ENCODE measurements at places on chromosomes 12 and 14. TPM values are rescaled to one million over a fixed set of nuclear protein-coding genes. Genes with fewer than 3 reads are reported as not detected.

PPM1H gene
- total RNA-seq = 17.0 TPM

C1RL gene
- 16.3 TPM for total RNA-seq

ESR2 gene
- total RNA-seq = 0.07 TPM

MYO1H gene
- total RNA-seq = not detected

SOCS4 gene
- total RNA-seq = 9.8 TPM

C14orf180 gene
- not detected for total RNA-seq

PTCSC3 gene
- total RNA-seq = not detected

DHRS2 gene
- 1.1 TPM for total RNA-seq

MRPL51 gene
- 137 TPM for total RNA-seq

LIN52 gene
- 13.3 TPM for total RNA-seq

FITM1 gene
- not detected for total RNA-seq

SLCO1A2 gene
- total RNA-seq = 6.8 TPM

CCDC175 gene
- not detected for total RNA-seq

FAM90A1 gene
- total RNA-seq = 2.6 TPM

PTGR2 gene
- total RNA-seq = 13.8 TPM

POTEM gene
- total RNA-seq = not detected

ETFBKMT gene
- total RNA-seq = 0.78 TPM

ZNF605 gene
- 11.0 TPM for total RNA-seq

PRB2 gene
- not detected for total RNA-seq

RTN1 gene
- 3.7 TPM for total RNA-seq

KRT2 gene
- total RNA-seq = not detected

GPR65 gene
- total RNA-seq = not detected

KRT4 gene
- not detected for total RNA-seq

CIROP gene
- total RNA-seq = 0.42 TPM

FAM222A gene
- 2.5 TPM for total RNA-seq

GRIP1 gene
- 73.8 TPM for total RNA-seq

SYNDIG1L gene
- 0.76 TPM for total RNA-seq

RASSF8 gene
- total RNA-seq = 34.3 TPM

KRT71 gene
- total RNA-seq = not detected

IAPP gene
- total RNA-seq = not detected

GLS2 gene
- total RNA-seq = 2.2 TPM

BMAL2 gene
- total RNA-seq = 13.9 TPM

FOXM1 gene
- total RNA-seq = 64.6 TPM

HOXC6 gene
- not detected for total RNA-seq

TEX52 gene
- total RNA-seq = not detected

TMPRSS12 gene
- total RNA-seq = not detected

CPNE6 gene
- total RNA-seq = 0.04 TPM

KRT80 gene
- total RNA-seq = not detected

DYNC1H1 gene
- total RNA-seq = 226 TPM

SPTB gene
- 0.22 TPM for total RNA-seq

OR4E2 gene
- not detected for total RNA-seq

CCDC60 gene
- not detected for total RNA-seq

DDX11 gene
- 95.9 TPM for total RNA-seq

RILPL1 gene
- total RNA-seq = 12.4 TPM

ANKRD33 gene
- 1.6 TPM for total RNA-seq

IL31 gene
- total RNA-seq = not detected

SOAT2 gene
- not detected for total RNA-seq

HEATR5A gene
- total RNA-seq = 19.3 TPM

PTGDR gene
- not detected for total RNA-seq

C12orf54 gene
- total RNA-seq = not detected

WNT1 gene
- not detected for total RNA-seq

ACVRL1 gene
- total RNA-seq = 0.07 TPM

SLC39A2 gene
- not detected for total RNA-seq

KIF26A gene
- 61.0 TPM for total RNA-seq

AQP2 gene
- not detected for total RNA-seq

GPR84 gene
- total RNA-seq = not detected

KRT82 gene
- total RNA-seq = not detected

SDSL gene
- total RNA-seq = 3.3 TPM

RERG gene
- total RNA-seq = not detected

Measured in H7 (cell line).